ENCODE measurements at places on chromosomes 12 and 14.

GRCh38 chr12:57049119-57049446 lies 846 bp downstream of the MYO1A start:
- no peak for DNase-seq

- no peak for DNase-seq
These were observed 18.0 kb downstream of the CLEC9A start for GRCh38 chr12:10048526-10048925.

- no peak for DNase-seq
These were observed 102.4 kb upstream of the E2F7 start for GRCh38 chr12:77167801-77168200.

DNA sequence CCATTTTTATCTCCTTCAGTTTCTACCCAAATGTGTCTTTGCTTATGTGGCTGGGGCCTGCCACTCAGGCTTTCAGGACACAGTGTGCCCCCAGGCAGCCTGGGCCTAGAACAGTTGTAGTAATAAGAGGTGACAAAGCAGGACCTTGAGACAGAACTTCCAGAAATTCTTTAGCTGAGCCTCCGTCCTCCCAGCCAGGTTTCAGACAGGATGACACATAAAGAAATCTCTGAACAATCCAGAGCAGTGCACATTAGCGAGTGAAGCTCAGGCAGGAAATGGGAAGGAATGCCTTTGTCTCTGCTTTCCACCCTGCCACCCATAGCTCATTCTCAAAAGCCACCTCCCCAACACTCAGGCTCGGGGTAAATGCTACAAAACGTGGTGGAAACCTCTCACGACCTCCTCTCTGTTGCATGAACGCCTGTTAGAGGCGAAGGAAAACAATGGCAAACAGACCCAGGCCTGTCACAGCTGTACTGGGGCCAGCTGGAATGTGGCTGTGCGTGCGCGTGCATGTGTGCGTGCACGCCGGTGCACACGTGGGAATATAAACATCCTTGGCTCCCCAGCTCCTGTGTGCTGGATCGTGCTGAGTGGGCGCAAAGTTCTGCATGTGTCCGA lies 286.7 kb downstream of the ZFP36L1 start:
- DNase-seq, result no peak

Measured in Jurkat, Clone E6-1 (cell line).